ENCODE measurements at places on chromosomes 1 and 21.

- peak; percentile 57 for DNase-seq
Measured at GRCh38 chr21:17775431-17776126, 43.6 kb downstream of the C21orf91 start.

DNA sequence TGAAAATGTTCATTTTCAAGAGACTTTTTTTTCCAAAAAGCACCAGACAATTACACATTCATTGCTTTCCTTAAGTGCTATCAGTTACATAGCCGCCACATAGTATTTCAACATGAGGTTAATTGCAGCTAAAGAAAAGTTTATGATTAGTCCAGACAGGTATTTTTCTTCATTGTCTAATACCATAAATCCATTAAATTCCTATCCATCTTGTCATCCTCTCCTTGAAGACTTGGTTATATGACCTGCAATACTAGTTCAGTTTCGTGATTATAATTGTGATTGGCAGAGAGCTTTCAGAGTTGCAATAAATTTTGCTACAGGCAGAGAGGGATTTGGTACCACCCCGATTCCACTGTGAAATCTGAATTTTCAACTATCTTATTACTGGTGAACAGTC, 437.7 kb downstream of the GPATCH2 start:
- no peak for DNase-seq

- DNase-seq = no peak
Measured at GRCh38 chr1:33347650-33347992, 26.7 kb upstream of the A3GALT2 start.

DNA sequence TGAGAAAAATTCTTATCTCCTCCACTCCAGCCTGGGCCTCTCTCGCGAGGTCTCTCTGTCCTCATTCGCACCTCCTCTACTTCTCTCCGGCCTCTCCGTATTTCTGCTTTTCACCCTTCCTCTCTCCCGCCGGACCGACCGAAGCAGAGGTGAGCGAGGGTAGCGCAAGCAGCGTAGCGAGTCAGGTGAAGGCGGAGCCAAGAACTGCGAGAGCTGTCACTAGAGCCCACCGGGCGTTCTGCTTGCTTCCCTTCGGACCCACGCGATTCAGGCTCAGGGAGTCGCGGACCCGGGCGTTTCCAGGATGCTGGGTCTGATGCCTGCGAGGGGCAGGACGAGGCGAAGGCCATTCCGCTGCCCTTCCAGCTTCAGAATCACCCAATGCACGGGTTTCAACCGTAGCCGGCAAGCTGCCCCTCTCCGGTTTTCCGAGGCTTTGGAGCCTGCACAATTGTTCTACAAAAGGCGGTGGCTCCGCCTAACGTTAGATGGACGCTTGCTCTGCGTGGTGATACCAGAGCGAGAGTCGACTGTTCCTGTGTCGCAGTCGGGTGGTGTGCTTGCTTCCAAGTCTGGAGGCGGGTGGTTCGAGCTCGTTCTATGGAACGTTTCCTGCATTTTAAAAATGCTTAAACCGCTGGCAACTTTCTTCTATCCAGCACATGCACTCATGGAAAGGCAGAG, 310.2 kb downstream of the FAM72C start:
- DNase-seq = no peak

DNA sequence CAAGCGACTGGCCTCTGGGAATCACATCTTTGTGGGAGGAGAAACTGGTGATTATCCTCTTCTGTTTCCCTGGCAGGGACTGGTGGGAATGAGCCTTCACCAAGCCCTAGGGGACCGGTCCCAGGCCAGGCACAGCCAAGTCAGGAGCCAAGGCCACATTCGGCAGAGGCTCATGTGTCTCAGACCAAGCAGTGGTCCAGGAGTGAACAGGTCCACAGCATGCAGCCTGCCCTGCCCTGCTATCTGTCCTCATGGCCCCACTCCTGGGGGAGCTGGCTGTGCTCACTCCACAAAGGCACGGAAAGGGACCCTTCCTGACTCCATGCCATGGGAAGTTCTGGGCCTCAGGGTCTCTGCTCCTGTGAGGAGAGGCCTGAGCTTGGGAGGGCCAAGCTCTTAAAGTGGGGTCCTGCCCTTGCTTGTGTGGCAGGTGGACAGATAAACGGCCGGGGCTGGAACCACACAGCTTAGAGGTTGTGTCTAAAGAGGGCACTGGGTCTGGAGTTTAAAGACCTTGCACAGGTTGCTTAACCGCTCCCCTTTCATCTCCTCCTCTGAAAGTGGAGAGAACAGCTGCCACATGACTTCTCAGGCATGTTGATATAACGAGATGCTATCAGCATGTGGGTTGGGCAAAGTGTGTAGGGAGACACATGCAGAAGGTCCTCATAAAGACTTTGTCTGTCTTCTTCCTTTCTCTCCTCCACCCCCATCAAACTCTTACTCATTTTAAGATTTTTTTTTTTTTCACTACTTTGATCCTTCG, 57.5 kb downstream of the CASQ2 start:
- DNase-seq = no peak

GRCh38 chr1:101709721-101710120, 287.0 kb downstream of the OLFM3 start:
- DNase-seq = no peak

GRCh38 chr1:202540014-202540413, 170.2 kb downstream of the SYT2 start:
- no peak for DNase-seq

DNA sequence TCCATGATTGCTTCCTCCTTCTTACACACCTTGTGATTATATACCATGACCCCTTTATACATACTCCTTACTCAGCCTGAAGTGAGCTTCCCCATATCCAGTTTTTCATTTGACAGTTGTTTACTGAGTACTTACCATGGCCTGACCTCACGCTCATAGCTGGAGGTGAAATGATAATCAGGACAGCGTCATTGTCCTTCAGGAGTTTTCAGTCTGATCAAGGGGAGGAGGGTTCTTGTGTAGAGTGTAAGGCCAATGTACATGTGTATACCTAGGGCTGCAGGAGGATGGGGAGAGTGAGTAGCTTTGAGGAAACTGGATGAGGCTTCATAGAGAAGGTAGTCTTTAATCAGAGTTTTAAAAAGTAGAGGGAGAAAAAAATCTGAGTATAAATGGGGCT, 325.8 kb downstream of the RYR2 start:
- no peak for DNase-seq

Data from T-cell (primary cell).